ENCODE measurements at places on chromosomes 3 and 15.
A peak's percentile ranks its signal among the peaks of the same experiment; 100 is the strongest.

DNA sequence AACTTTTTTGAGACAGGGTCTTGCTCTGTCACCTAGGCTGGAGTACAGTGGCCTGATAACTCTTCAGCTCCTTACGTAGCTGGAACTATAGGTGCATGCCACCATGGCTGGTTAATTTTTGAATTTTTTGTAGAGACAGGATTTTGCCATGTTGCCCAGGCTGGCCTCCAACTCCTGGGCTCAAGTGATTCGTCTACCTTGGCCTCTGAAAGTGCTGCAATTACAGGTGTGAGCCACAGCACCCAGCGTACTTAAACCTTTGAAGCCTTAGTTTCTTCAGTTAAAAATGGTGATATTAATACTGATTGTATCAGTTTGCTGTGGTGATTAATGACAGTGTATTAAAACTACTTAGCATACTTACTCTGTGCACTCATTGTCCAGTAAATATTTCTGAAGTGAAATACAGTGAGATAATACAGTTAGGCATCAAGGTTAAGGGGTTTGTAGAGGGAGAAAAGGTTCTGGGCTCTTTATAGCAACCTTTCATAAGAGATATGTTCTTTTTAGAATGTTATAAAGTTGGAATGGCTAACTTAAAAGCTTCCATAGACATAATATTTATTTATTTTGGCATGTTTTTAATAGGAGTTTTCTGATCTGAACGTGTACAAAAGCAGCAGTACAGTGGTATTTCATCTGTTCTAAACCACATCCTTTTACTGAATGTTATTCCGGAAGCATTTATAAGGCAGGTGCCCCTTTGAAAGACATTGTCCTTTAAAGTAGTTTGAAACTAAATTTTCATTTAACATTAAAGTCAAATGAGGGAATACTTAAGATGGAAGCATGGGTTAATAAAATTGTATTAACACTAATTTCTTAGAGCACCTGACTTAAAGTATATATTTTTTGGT is 23.6 kb downstream of the NCK1 start:
- DNase-seq, result no peak

DNA sequence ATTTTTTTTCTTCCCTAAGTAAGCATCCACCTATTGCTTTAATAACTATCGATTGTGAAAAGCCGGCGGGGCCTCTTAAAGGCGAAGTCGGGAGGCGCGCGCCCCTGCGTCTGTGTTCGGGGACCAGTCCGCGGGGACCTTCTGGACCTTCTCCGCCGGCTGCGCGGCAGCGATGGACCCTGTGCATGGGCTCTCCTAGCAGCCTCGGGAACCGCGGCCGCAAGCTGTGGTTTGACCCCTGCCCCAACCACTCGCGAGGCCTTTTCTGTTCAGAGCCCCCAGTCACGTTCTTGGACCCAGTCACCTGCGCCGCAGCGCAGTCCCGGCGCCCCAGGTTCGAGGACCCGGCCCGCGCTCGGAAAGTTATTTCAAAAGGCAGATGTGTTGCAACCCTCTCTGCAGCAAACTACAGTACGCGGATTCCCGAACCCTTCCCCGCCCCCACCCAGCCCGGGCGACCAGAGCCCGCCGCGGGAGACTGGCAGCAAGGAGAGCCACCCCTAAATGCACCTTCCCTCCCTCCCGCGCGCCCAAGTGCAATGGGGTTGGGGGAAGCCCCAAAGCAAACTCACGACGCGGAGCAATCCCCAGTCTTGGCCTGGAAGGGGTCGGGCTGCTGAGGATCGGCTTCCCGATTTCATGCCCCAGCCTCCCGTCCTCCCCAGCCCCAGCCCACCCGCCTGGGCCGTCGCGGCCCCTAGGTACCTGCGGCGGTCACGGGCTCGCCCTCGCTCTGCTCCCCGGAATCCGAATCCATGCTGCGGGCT is 684 bp downstream of the TNFAIP8L3 start:
- DNase-seq, result peak; percentile 44

DNA sequence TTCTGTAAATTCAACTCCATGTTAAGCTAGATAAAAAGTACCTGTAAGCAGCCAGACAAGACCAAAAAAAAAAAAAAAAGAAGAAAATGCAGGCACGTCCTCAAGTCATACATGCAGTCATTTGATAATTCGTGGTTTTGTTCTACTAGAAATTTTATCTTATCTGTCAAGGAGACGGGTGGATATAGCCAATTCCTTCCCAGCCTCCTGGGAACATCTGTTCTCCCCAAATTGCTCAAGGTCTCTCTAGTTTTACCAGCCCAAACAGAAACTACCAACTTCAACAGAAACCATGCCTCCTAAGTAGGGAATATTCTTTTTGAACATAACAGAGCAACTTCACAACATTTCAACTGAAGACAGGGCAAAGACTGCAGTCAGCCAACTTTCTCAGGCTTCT is 19.5 kb downstream of the RYK start:
- no peak for DNase-seq

DNA sequence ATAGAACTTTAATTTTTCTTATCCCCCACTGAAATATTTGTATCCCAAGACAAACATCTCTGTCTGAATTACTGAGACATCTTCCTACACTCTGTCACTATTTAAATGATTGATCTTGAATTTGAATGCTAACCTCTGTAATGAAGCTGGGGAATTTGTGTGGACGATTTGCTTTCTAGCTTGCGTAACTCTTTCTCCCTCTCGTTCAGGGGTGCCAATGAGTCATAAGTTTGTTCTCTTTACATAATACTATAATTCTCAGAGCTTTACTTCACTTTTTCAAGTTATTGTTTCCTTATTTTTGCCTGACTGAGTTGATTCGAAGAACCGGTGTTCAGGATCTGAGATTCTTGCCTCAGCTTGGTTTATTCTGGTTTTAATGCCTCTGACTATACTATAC is 783.3 kb upstream of the CADM2 start:
- no peak for DNase-seq

DNA sequence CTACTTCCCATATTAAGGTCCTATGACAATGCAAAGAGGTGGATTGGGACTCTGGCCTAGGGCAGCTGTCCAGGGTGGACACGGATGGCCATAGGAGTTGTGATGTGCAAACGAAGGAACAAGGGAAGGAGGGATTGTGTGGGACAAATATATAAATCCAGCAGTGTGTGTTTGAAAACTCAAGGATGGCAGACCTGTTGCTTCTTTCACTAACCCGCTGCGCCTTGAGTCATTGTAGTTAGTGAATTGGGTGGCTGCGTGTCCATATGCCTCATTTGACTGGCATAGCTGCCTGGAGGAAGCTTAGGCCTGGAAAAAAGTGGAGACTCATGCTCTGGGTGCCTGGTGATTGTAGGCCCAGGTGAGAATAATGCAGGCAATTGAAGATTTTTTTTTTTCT is 334.7 kb downstream of the THSD4 start:
- DNase-seq, result no peak

DNA sequence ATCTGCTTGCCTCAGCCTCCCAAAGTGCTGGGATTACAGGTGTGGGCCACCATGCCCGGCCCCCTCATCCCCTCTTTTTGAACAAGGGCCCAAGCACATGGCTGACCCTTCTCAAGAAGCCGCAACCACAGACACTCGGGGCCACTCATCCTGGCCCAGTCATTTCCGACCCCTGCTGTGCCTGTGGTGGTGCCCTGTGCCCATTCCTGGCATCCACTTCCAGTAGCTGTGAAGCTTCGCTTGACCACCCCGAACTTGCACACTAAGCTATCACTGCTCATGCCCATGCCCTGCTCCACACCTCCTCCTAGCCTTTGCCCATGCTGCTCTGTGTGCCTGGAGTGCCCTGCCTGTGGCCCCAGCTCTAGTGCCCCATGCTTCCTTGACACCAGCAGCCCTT is 8.3 kb downstream of the TMEM44 start:
- DNase-seq, result no peak

DNA sequence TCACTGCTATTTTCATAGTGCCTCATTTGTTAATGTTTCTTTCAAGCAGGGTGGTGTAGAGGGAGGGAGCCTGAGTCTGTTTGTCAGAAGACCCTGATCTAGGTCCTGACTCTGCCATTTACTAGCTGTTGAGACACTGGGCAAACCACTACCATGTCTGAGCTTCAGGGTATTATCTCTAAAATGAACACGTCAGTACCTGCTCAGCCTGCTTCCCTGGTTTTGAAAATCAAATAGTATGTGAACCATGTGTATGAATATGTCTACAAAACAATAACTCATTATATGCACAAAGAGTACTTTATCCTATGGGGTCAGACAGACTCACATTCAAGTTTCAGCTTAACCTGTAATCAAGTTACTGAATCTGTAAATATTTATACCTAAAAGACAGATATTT is 25.1 kb downstream of the SYNPR start:
- DNase-seq, result no peak

- DNase-seq, result no peak
Observed at GRCh38 chr3:182803596-182803995, 10.3 kb downstream of the ATP11B start.

DNA sequence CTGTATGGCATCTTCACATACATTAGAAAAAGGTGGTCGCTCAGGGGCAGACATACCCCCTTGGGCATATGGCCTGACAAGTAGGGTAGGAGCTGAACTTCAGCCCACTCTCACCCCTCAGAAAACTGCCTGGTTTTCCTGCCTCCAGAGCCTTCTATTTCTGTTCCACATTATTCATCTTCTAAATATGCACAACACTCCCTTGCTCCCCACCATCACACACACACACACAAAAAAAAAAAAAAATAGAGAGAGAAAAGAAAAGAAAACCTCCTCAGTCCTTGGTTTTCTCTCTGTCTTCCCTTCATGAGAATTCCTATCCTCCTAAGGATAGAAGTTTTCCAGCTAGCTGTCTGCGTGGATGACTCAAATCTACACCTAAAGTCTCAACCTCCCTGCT is 5.6 kb upstream of the ROPN1 start:
- DNase-seq, result no peak

DNA sequence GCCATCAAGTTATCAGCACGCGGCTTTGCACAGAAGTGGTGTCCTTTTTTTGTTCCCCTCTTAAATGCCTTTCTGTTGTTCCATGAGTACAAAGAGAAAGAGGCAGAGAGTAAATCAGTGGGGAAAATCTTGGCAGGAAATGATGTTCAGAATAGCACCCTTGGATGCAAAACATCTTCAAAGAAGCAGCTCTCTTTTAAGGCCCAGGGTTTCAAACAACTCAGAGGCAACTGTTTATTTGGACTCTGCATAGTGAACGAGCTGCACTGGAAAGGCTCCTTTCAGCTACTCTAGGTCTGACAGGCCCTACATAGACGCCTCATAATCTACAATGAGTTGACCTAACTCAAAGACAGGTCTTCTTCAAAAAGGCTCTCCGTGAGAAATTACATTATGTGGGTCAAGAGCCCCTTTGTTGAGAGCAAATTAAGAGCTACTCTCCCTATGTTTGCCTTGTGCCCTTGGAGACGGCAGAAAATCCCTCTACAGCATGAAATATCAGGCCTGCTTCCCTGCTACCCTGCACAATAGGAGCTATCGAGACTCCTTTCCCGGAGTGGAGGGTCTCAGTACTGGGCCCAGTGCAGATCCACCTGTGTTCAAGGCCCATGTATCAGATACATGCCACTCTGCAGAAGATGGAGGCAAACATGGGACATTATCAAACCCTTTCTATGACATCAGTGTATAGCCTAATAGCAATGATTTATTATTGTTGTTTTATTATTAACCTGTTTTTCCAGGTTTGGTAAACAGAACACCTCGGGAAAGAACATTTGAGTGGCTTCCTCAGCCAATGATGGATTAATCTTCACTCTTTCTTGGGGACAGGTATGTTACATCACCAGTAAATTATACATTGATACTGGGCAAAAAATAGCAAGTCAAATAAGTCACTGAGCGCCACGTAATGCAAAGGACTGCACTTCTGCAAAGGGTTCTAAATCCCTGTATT is 53.1 kb downstream of the HEG1 start:
- no peak for DNase-seq

GRCh38 chr3:33424606-33425452 is 15.4 kb downstream of the UBP1 start:
- DNase-seq, result no peak

DNA sequence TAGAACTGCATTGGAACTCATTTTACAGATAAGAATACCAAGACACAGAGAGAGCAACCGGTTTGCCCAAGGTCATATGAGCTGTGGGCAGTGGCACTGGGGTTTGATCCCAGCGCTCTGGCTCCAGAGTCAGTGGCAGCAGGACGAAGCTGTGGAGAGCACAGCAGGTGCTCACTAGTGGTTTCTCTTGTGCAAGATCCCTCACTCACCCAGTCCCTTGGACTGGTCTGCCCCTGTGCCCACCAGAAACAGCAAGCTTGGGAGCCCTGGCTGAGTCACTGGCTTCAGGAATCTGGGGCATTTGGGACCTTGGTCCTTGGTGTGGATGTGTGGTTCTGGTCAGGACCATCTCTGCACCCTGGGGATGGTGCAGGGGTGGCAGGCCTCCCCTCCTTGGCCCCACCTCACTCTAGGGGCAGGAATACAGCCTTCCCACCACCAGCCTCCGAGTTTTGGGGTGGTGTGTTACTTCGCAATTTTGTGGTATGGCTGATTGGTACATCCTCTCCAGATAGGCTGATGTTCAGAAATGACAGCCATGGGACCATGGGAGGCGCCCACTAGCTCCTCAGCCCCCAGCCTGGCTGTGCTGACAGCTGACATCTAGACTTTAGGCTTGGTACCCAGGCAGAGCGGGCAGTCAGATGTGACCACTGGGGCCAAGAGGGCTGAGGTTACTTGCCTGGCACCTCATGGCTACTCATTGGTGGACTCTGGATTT is 104.6 kb downstream of the LSM3 start:
- no peak for DNase-seq

- DNase-seq, result no peak
Observed at GRCh38 chr15:53009093-53009492, 219.0 kb upstream of the ONECUT1 start.

DNA sequence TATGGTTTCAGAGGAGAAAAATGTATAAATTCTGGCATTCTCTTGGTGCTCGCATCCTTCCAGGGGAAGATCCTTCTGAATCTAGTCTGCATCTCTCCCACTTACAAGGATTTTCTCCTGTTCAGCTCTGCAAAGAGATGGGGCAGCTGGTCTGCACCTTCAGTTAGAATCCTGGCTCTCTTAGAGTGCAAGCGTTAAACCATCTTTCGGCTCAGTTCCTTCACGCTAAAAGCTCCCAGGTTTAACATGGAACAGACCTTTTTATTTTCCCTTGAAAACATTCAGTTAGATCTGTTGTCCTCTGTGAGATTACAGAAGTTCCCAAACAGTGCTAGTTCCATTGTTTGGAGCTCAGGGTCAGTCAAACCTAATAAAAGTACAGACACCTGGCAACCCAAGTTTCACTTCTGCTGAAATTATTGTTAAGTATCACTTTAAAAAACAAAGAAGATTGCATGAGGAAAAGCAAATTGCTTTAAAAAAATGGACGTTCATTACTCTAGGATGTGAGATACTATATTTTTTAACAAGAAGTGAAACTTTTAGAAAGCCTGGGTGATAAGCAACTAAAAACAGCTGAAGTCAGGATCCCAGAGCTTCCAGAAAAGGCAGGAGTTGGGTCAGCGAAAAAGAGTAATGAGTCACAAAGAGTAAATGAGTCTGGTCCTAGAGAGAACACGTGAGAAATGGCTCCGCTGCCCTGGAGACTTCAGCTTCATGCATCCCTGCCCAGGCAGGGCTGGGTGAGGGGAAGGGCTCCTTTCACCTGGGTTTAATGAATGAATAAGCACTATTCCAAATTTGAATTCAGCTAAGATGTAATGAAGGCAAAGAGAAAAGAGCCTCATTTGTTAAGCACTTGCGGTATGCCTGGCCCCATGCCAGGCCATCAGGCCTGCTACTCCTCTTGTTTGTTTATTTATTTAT is 63.3 kb downstream of the ABTB1 start:
- DNase-seq, result no peak
